ENCODE measurements at places on chromosomes 1 and 21.

- peak; percentile 71 for DNase-seq
These were observed 517.6 kb downstream of the PTPRU start for GRCh38 chr1:29753771-29754572.

- no peak for DNase-seq
These were observed 23.8 kb downstream of the PLA2G2A start for GRCh38 chr1:19955534-19956170.

DNA sequence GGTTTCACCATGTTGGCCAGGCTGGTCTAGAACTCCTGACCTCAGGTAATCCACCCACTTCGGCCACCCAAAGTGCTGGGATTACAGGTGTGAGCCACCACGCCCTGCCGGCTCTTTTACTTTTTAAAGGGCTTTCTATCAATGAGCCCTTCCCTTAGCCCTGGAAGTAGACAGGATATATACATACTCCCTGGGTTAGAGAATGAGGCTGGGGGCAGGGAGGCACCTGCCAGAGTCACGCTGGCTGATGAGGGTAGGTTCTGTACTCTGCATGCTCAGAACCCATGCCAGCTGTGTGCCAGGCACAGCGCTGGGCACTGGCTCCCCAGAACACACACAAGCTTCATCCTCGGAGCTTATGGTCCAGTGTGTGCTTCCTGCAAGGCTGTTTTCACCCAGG is 113.6 kb upstream of the IPO9 start:
- DNase-seq = no peak

- no peak for DNase-seq
These were observed 10.8 kb upstream of the SMAP2 start for GRCh38 chr1:40362699-40363098.

DNA sequence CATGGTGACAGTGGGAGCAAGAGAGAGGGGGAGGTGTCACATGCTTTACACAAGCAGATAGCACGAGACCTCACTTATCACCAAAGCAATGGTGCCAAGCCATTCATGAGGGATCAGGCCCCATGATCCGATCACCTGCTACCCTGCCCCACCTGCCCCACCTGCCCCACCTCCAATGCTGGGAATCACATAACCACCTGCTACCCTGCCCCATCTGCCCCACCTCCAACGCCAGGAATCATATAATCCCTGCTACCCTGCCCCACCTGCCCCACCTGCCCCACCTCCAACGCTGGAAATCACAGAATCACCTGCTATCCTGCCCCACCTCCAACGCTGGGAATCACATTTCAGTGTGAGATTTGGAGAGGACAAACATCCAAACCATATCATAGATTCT is 10.6 kb upstream of the AIRE start:
- DNase-seq = no peak

DNA sequence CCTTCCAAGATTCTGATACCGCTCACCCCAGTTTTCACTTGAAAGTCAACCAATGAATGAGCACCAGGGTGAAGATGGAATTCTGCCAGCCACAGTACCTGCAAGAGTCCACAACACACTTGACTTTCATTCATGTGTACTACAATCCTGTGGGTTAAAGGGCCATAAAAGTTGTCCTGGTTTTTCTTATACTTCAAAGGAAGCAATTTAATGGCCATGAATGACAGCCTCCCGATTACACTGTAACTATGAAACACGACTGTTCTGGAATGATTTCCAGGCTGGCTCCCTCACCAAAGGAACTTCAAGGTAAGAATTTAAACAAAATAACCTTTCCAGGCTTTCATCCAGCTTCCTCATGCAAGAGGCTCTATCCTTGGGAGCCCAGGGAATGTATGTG is 502.8 kb downstream of the SMYD3 start:
- DNase-seq = no peak

- no peak for DNase-seq
These were observed 15.4 kb upstream of the RNU1-4 start for GRCh38 chr1:16724718-16725438.

- peak; percentile 73 for DNase-seq
These were observed 742 bp downstream of the P3H1 start for GRCh38 chr1:42765832-42766740.

DNA sequence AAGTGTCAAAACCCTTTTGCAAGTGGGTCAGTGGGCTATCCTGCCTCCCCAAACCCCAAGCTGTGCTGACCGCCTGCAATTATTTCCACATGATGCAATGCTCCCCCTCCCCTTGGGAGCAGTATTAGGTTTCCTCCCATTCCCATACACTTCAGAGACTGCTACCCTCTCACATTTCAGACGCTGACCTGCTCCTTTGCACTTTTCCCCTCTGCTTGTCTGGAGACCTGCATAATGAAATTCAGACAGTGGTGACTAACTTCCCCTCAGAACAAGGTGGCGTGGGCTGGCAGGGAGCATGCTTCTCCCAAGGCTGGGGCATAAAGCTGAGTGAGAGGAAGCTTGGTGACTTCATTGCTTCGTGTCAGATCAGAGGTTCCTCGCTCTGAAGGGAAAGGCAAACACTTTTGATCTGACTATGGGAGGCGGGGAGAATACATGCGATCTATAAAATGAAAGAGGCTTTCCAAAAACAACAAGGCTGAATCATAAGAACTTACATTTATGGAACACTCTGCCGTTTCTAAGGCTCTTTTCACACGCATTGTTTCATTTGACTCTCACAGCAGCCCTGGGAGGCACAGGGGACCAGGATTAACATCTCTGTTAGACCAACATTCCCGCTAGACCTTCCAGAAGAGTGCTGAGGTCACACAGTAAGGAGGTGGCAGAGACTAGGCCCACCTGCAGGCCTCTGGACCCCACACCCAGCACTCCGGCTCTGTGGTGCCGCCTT is 27.5 kb upstream of the ROR1 start:
- DNase-seq = no peak

GRCh38 chr1:202834771-202835547 is 24.2 kb downstream of the PCAT6 start:
- no peak for DNase-seq

- no peak for DNase-seq
These were observed 10.9 kb upstream of the TTC22 start for GRCh38 chr1:54811739-54812655.

- DNase-seq = no peak
These were observed 26.4 kb upstream of the GOLT1A start for GRCh38 chr1:204240233-204240632.

GRCh38 chr1:16296643-16297042 is 55.6 kb downstream of the FBXO42 start:
- no peak for DNase-seq

Measured in NCI-H1417 (cell line).